ENCODE measurements at places on chromosomes 16 and 17.

GRCh38 chr17:46027976-46028325 is 28.9 kb downstream of the STH start:
- no peak for DNase-seq

GRCh38 chr16:84741340-84741830 is 41.6 kb downstream of the USP10 start:
- peak; percentile 42 for DNase-seq

GRCh38 chr16:61797961-61798507 is 238.2 kb downstream of the CDH8 start:
- DNase-seq = no peak

DNA sequence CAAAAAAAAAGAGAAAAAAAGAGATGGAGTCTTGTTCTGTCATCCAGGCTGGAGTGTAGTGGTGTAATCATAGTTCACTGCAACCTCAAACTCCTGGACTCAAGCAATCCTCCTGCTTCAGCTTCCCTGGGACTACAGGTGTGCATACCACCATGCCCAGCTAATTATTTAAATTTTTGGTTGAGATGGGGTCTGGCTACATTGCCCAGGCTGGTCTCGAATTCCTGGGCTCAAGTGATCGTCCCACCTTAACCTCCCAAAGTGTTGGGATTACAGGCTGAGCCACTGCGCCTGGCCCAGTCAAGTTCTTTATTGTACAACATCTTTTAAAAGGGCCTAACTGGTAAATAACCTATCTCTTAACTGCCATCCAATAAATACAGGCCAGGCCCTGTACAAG is 6.1 kb upstream of the RANGRF start:
- no peak for DNase-seq

DNA sequence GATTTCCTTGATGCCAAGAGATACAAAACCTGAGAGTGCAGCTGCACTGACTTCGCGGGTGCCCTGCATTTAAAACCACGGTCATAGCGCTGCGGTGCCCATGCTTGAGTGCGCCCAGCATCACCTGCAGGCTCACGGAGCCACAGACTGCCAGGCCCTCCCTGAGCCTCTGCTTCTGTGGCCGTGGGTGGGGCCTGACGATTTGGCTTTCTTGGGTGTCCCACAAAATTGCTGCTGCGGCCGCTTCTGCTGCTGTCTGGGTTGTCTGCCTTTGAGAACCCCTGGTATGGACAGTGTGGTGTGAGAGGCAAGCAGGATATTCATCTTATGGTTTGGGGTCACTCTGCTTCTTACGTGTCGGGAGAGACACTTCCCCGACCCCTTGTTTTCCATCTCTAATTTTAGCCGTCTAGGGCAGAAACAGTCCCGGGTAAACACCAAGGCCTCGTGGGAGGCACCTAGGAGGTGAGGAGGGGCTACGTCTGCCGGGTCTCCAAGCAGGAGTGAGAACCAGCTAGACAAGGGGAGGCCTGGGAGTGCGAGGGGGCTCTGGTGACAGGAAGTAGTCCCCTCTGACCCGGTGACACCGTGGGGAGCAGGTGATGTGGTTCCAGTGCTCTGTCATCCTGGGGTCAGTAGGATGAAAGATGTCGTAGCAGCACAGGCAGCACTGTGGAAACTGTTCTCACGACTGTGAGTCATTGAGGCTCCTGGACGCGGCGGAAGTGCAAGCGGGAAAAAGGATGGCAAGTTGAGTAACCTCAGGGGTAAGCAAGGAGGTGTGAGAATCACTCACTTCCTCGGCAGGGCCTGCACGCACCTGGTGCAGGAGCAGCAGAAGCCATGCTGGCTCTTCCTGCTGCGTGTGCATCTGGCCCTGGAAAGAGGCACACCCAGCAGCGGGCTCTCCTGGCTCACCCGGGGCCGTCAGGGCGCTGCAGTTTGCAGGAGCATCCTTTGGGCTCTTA is 176.3 kb downstream of the RPTOR start:
- DNase-seq = no peak

DNA sequence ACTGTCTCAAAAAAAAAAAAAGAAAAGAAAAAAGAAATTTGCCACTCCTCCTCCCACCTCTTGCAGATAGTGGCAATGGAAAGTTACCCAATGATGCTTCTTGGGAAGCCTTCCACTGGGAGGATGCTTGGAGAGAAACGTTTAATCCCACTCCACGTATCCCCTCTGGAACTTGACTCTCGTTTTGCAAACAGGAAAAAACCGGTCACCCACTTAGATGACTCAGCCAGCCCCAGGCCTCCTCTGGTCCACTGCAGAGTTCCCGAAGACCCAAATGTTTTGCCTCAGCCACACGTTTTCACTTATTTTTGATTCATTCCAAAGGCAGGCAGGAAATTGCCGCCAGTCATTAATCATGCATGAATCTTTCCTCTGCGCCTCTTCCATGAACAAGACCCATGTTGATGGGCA is 9.3 kb upstream of the TNFRSF17 start:
- DNase-seq = peak; percentile 96

DNA sequence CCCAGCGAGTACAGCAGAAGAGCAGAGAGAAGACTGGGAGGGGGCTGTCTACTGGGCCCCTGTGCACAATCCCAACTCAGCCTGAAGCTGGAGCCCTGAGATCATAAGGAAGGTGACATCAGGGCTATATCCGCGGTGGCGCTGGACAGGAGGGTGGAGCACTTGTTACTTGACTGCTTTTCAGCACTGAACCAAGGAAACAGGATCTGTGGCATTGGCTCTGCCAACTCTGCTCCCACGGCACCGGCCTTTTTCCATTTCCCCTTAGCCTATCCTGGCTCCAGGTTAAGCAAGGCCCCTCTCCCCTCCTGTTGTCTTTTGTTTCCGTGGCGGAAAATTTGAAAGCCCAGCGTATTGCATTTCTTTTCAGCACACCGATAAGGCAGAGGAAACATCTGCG is 125.0 kb upstream of the IRX3 start:
- DNase-seq = no peak
